ENCODE measurements at places on chromosomes 16 and 17. TPM values are rescaled to one million over a fixed set of nuclear protein-coding genes. Genes with fewer than 3 reads are reported as not detected.

DNA sequence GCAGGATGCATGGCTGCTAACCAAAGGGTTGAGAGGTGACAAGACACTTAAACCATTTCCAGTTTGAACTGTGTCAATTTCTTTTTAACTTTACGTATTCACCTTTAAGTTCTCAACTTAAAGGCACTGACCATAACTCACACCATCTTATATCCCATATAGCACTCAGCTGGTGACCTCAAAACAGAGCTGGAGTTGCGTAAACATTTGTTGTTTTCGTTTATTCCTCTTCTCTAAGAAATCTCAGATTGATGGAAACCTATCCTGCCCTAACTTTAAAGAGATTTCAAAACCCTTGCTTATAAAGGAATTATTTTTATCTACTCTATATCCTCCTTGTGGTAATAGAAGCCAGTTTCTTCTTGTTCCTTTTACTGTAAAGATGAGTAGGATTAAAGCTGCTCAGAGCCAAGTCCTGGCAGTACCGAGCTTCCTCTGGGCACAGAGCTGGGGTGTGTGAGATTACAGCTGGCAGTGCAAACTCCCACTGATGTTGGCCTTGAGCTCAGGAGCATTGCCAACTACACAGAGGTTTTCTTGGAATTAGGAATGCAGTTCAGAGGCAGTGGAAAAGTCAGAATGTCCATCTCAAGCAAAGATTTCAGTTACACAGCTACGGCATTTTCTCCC lies 1.3 kb downstream of the KCTD2 start:
- DNase-seq, result peak; percentile 54

GRCh38 chr17:64020056-64020766 lies at the start of gene ICAM2:
Gene ICAM2, minus strand, starts transcription at chr17:64020633. Its CDS starts 13,942 bp downstream, at chr17:64006691.
- DNase-seq, result no peak

DNA sequence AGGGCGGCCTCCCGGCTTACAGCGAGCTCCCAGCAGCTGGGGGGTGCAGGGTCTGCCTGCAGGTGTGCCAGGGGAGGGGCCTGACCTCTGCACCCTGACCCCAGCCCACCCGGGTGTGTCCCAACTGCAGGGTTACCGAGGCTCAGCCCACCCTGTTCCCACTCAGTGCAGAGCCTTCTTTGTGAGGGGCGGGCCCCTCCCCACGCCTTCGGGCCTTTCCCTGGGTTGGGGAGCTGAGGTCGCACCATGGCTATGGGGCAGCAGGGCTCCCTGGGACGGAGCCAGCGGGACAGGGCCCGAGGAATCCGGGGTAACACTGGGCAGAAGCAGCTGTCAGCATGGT lies 17.1 kb downstream of the CACNA1H start:
- no peak for DNase-seq

Gene SLC2A4
- 2.3 TPM for total RNA-seq

DNA sequence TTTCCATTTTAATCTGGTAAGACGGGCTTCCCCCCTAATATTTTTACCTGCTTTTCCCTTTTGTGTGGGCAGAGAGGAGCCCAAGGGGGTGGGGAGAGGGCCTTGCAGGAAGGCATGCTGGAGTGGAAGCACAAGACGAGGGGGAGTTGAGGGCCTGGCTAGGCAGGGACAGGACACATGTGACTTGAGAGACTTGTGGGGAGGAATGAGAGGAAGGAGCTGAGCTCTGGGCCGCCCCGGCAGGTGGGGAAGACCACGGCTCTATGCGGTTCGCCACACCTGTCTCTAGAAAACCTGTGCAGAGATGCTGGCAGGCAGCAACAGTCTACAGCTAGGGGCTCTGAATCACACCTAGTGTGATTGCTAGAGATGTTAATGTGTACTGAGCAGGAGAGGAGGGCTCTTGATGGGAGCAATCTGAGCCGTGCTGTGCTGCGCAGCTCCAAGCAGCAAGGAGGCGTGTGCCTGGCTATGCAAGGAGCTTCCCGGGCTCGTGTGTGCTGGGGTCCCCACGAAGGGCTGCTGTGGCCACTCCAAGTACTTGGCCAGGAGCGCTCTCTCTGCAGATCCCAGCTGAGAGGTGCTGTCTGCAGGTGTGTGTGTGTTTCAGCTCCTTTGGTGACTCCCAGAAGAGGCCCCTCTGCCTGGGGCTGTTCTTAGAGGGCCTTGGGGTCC lies 50.2 kb downstream of the PDPK1 start:
- DNase-seq, result no peak

Gene SULT1A4
- not detected for total RNA-seq

DNA sequence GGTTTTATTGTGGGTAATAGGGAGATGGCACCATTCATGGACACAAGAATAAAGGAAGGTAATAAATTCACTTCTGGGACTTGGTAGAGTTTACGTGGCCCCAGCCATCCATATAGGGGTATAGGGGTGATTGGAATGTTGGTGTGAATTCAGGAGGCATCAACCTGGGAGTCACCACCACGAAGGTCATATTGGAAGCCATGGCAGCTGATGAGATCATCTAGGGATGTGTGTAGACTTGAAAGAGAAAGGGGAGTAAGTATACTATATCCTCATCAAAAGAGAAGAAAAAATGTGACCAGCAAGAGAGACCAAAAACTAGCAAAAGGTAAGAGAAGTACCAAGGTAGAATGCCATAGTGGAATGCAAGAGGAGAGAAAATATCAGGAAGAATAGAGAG lies 26.6 kb upstream of the GINS3 start:
- no peak for DNase-seq

DNA sequence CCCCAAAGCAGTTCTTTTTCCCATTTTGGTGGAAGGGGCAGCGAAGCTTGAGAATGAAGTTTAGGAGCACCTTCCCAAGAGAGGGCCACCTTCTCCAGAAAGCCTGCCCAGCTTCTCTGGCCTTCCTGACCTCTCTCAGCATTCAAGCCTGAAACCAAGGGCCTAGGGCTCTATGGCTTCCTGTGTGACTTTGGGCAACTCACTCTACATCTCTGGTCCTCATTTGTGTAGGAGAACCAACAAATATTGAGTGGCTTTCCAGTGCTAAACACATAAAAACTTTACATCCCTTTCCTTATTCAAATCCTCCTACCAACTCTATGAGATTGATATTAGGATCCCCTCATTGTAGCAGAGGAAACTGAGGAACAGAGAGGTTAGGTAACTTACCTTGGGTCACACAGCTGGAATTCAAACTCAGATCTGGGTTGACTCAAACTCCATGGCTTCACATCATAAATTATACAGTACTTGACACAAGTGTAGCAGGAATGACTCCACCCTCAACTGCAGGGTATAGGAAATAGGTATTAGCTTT lies 32.0 kb upstream of the MYO18A start:
- DNase-seq, result no peak

- DNase-seq, result no peak
Measured at GRCh38 chr16:930511-930910, 40.3 kb downstream of the LMF1 start.

Gene TMC6
- 50.5 TPM for total RNA-seq

GRCh38 chr17:78174346-78174869 lies 6.0 kb downstream of the SYNGR2 start:
- DNase-seq, result peak; percentile 96

Gene VPS9D1
- 7.6 TPM for total RNA-seq

GRCh38 chr17:43779145-43780125 lies 658 bp upstream of the DUSP3 start:
- DNase-seq, result no peak

Gene IL4R
- 22.7 TPM for total RNA-seq

Gene CDRT15
- total RNA-seq, result not detected

Gene CCDC102A
- total RNA-seq, result 25.0 TPM

Gene TPSG1
- total RNA-seq, result not detected

GRCh38 chr17:74217888-74218287 lies 4.5 kb downstream of the TTYH2 start:
- DNase-seq, result no peak

Gene DNAI2
- not detected for total RNA-seq

- no peak for DNase-seq
Measured at GRCh38 chr17:76272541-76273444, 7.6 kb downstream of the UBALD2 start.

Gene METTL2A
- total RNA-seq, result 26.5 TPM

GRCh38 chr16:12177643-12178042 lies 201.1 kb downstream of the SNX29 start:
- no peak for DNase-seq

GRCh38 chr17:17151962-17152361 lies 54.2 kb downstream of the PLD6 start:
- DNase-seq, result peak; percentile 62

- no peak for DNase-seq
Measured at GRCh38 chr17:78922816-78923498, 2.2 kb downstream of the TIMP2 start.

Gene MYO19
- 38.7 TPM for total RNA-seq

- no peak for DNase-seq
Measured at GRCh38 chr17:74214484-74215341, 1.3 kb downstream of the TTYH2 start.

Gene ESRP2
- total RNA-seq, result 0.10 TPM

- DNase-seq, result no peak
Measured at GRCh38 chr17:50918071-50918932, 52.1 kb upstream of the TOB1 start.

Gene SLFN14
- not detected for total RNA-seq

DNA sequence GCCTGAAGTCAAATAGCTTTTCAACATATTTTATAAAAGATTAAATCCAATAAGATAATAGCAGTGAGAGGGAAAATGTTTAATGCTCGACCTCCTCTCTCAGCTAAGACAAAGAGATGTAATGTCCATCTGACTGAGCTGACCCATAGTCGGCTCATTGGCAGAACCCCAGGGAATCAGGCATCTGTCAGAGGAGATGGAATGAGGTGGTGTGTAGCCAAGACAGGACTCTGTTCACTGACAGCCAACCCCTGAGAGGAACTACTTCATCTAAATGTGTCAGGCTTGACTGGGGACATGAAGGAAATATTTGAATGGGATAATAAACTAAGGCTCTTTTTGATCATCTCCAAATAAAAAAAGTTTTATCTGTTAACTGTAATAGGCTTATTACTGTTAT lies 188.0 kb downstream of the CDH11 start:
- peak; percentile 43 for DNase-seq

GRCh38 chr17:17510456-17511292 lies 14.5 kb upstream of the RASD1 start:
- DNase-seq, result no peak

DNA sequence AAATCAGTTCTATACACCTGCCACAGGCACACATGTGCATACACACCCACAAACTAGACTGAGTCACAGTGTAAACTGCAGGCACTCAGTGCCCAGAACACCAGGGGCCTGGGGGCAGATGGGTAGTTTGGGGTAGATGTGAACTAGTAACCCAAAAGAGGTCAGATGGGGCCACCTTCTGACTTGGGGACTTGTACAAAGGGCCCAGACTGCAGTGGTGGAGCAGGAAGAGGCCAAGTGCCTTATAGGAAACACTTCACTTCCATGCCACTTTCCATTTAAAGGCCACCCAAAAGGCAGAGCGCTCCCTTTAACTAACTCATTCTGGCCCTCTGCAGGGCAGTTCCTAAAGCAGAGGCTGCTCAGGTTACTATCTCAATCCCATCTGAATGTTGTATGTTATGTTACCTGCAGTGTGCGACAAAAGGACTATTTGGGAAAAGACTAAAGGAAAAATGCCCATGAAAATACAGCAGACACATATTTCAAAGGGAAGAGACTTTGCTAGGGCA lies 27.8 kb upstream of the ERN1 start:
- no peak for DNase-seq

DNA sequence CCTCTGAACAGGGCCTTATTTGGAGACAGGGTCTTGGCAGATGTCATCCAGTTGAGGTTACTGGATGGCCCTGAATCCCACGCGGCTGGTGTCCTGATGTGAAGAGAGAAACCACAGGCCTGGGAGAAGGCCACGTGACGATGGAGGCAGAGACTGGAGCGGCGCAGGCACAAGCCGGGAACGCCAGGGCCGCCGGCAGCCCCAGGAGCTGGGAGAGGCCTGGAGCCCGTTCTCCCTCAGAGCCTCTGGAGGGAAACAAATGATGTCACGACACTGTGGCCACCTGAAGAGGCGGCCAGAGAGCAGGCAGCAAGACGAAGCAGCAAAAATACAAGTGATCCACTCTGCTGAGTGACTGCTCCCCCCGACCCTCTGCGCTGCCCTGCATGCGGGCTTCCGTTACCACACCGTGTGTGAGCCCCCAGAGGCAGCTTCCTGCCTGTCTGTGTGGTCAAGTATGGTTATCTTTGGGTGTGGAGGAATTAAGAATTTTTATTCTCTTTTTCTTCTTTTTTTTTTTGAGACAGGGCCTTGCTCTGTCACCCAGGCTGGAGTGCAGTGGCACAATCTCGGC lies 11.6 kb downstream of the CD7 start:
- no peak for DNase-seq

Gene NPIPA5
- total RNA-seq, result 4.9 TPM

GRCh38 chr17:44983563-44983962 lies 15.5 kb upstream of the C1QL1 start:
- DNase-seq, result no peak

GRCh38 chr17:79088997-79089328 lies 14.3 kb downstream of the ENGASE start:
- no peak for DNase-seq

Gene VMO1
- total RNA-seq, result not detected

DNA sequence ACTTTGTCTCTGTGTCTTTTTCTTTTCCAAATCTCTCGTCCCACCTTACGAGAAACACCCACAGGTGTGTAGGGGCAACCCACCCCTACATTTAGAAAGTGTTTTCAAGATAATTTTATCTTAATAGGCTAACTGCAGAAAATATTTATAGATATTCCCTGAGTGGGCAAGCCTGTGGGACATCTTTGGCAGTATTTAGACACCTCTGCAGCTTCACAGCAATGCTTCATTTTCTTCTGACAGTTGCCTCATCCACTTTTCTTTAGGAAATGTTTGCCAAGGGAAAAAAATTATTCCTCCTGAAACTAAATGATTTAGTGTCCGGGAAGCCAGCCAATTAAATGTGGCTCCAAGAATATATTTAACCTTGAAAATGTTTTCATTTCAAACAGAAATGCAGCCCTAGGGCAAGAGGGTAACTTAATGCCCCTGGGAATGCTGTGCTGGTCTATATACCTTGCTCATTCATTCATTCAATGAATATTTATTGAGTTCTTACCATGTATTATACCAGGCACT lies 290.4 kb downstream of the ABCC12 start:
- no peak for DNase-seq
